ENCODE measurements at places on chromosomes 4 and X.

DNA sequence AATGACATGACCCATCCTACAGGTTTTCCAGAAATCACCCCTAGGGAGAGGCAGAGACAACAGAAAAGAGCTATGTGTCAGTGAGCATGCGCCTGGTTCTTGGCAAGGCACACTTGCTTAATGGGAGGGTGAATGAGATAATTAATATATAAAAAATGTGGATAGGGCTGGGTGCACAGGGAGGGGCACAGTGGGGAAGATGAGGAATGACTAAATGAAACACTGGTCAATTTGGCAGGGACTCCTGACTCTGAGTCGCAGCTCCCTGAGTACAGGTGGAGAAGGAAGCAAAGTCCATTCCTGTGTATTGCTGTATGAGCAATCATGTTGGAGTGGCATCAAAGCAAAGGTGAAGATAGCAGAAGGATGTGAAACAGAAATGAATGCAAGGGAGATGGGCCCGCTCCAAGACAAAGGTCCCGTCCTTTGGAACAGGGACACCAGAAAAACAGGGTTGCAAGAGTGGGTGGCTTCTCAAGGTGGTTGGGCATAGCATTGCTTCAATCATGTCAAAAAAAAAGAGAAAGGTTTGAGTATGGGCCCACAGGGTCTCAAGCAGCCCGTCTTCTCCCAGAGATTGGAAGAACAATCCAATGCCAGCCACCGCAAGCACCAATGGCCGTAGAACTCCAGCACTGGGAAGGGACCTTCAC is 278.4 kb upstream of the AGTR2 start:
- peak; percentile 25 for DNase-seq

- DNase-seq, result no peak
These were observed 21.6 kb downstream of the ERVMER34-1 start for GRCh38 chr4:52729586-52729985.

- no peak for DNase-seq
These were observed 113.3 kb downstream of the EFNB1 start for GRCh38 chrX:68942104-68942503.

DNA sequence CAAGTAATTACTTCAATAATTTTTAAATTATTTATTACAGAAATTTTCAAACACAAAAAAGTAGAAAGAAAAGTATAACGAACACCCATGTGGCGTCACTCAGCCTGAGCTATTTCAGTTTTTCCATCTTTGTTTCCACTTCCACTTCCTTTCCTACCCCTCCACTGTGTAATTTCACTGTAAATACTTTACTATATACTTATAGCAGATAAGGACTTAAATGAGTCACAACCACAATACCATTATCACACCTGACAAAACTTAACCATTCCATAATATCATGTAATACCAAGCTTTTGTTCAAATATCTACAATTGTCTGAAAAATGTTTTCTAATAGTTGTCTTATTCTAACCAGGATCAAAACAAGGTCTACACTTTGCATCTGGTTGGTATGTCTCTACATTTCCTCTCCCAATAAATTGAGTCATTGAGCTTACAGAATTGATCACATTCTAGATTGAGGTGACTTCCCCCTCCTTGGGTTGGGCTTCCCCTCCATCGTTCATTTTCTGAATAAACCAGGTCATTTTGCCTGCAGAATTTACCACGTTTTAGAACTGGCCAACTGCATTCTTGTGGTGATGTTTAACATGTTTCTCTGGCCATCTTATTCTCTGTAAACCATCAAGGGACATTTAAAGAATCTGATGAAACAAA is 48.7 kb downstream of the ATP10D start:
- DNase-seq, result no peak

- no peak for DNase-seq
These were observed 81.1 kb upstream of the HELT start for GRCh38 chr4:184937030-184937710.

DNA sequence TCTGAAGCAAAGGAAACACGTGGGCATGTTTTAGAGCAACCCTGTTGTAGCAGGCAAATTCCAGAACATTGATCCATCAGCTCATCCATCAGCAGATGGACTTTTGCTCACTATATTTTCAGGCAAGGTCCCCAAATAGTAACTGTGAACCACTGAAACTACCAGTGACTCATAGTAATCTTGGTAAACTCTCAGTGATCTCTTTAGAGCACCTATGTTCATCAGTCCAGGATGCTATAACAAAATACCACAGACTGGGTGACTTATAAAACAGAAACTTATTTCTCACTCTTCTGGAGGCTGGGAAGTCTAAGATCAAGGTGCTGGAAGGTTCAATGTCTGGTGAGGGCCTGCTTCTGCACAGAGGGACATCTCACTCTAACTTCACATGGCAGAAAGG is 28.9 kb upstream of the BTC start:
- no peak for DNase-seq

- peak; percentile 53 for DNase-seq
These were observed 27.7 kb downstream of the CD38 start for GRCh38 chr4:15805583-15806517.

GRCh38 chr4:7959078-7959477 is 19.4 kb upstream of the AFAP1 start:
- DNase-seq, result no peak

- no peak for DNase-seq
These were observed 35.3 kb upstream of the GPM6B start for GRCh38 chrX:13852001-13852695.

- DNase-seq, result no peak
These were observed 11.5 kb upstream of the NKX1-1 start for GRCh38 chr4:1417522-1418390.

GRCh38 chr4:30953799-30954198 is 233.6 kb downstream of the PCDH7 start:
- no peak for DNase-seq

DNA sequence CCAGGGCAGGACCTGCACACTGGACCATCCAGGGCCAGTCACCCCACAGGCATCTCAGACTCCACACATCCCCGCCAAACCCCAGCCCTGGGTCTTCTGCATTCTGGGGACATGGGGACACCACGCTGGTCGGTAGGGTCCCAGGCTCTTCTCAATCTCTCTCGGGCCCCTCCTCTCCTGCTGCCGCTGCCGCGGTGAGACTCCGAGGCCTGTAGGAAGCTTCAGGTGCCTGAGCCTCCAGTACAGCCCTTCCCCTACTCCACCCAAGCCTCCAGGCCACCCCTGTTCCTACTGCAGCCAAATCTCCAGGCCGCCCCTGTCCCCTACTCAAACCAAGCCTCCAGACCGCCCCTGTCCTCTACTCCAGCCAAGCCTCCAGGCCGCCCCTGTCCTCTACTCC is 5.5 kb upstream of the ASMT start:
- no peak for DNase-seq

GRCh38 chrX:71256051-71256450 is 2.1 kb upstream of the ZMYM3 start:
- no peak for DNase-seq

GRCh38 chr4:109026588-109026987 is 263.7 kb upstream of the ETNPPL start:
- DNase-seq, result no peak

DNA sequence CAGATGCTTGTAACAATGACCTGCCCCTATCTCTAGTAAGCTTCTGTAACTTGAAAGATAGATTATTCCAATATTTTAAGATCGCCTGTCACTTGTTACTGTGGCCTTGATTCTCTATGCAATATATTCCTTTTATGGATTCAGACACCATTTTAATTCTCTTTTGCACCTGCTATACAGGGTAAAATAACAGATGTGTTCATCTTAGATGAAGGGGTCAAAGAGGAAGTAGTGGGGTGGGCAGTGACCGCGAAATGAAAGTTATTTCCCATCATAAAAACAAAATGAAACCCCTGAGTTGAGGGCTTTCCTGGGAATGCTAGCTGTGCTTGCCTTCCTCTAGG is 175.9 kb downstream of the TSPAN5 start:
- DNase-seq, result no peak

DNA sequence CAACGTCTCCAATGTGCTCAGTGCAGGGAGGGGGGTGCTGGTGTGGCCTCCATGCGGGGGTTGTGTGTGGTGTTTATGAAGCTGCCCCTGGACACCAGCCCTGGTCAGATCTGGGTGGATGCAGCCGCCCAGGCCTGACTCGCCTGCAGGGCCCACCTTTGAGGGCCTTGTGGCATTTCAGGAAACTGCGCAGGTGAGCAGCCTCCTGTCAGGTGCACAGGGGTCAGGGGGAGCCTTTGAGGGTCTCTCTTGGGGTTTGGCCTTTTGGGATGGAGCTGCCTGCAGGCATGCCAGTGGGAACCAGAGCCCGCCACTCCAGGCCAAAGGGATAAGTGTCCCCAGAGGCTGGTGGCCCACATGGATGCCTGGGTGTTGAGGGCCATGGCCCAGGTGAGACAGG is 45.4 kb downstream of the ADRA2C start:
- DNase-seq, result no peak
